ENCODE measurements at places on chromosomes 12 and 14. TPM values are rescaled to one million over a fixed set of nuclear protein-coding genes. Genes with fewer than 3 reads are reported as not detected.

ANO2 gene
- total RNA-seq: 1.8 TPM

ANO4 gene
- total RNA-seq: 0.15 TPM

GLS2 gene
- 1.0 TPM for total RNA-seq

NKX2-1 gene
- not detected for total RNA-seq

RNF212B gene
- not detected for total RNA-seq

ZC2HC1C gene
- total RNA-seq: 3.9 TPM

BDKRB1 gene
- total RNA-seq: 6.6 TPM

WDHD1 gene
- total RNA-seq: 2.8 TPM

KRT83 gene
- total RNA-seq: not detected

POTEG gene
- total RNA-seq: not detected

TRPV4 gene
- total RNA-seq: 0.36 TPM

SIRT4 gene
- 1.3 TPM for total RNA-seq

ITGB7 gene
- total RNA-seq: 9.1 TPM

KERA gene
- total RNA-seq: not detected

SLCO1B1 gene
- total RNA-seq: not detected

AKAP3 gene
- 1.6 TPM for total RNA-seq

CD163 gene
- 45.2 TPM for total RNA-seq

TROAP gene
- 4.9 TPM for total RNA-seq

SYNE3 gene
- total RNA-seq: 11.6 TPM

MED6 gene
- total RNA-seq: 19.9 TPM

DUSP16 gene
- 73.5 TPM for total RNA-seq

MGST1 gene
- total RNA-seq: 333 TPM

TAS2R8 gene
- total RNA-seq: not detected

KRT74 gene
- not detected for total RNA-seq

LBHD2 gene
- not detected for total RNA-seq

BEGAIN gene
- 1.4 TPM for total RNA-seq

IL26 gene
- total RNA-seq: not detected

C12orf54 gene
- not detected for total RNA-seq

SPIC gene
- total RNA-seq: not detected

ABCC9 gene
- total RNA-seq: 1.6 TPM

DLGAP5 gene
- total RNA-seq: 8.1 TPM

BATF gene
- 1.3 TPM for total RNA-seq

TSPAN11 gene
- total RNA-seq: 2.7 TPM

CCDC38 gene
- total RNA-seq: not detected

CORO1C gene
- total RNA-seq: 85.6 TPM

P2RX4 gene
- 146 TPM for total RNA-seq

SYCP3 gene
- 0.20 TPM for total RNA-seq

CLECL1 gene
- total RNA-seq: not detected

FAM222A gene
- total RNA-seq: 3.0 TPM

RNASE3 gene
- total RNA-seq: not detected

TCP11L2 gene
- 22.1 TPM for total RNA-seq

TPPP2 gene
- 0.28 TPM for total RNA-seq

MYF6 gene
- not detected for total RNA-seq

SLC25A47 gene
- total RNA-seq: not detected

ADCY4 gene
- 16.4 TPM for total RNA-seq

NPFF gene
- not detected for total RNA-seq

LALBA gene
- total RNA-seq: not detected

MSRB3 gene
- 20.4 TPM for total RNA-seq

WNT1 gene
- total RNA-seq: not detected

CYP46A1 gene
- 0.09 TPM for total RNA-seq

KRT75 gene
- total RNA-seq: not detected

KICS2 gene
- total RNA-seq: 5.2 TPM

All from left colon (tissue), 2 donors.